ENCODE measurements at places on chromosomes 6 and 20.

GRCh38 chr20:36384022-36384619, 78.0 kb downstream of the DLGAP4 start:
- DNase-seq = peak; percentile 19

GRCh38 chr6:166541366-166541765, 45.1 kb downstream of the RAMACL start:
- DNase-seq = no peak

DNA sequence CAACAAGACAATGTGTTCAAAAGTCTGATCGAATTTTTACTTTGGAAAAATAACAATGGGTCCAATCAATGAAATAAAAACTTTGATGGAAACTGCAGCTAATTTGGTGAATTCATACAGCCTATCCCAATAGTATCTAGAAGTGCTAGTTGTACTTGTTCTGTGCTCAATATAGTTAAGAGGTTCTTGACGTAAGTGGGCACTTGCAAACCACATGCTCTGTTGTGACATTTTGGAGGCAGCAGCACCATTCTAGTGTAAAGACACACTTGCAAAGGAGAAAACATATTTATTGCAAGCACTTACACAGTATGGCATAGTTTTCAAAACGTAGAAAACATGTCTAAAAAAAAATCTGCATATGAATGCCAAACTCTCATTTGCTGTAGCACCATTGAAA, 6.7 kb upstream of the KLHL31 start:
- DNase-seq = no peak

DNA sequence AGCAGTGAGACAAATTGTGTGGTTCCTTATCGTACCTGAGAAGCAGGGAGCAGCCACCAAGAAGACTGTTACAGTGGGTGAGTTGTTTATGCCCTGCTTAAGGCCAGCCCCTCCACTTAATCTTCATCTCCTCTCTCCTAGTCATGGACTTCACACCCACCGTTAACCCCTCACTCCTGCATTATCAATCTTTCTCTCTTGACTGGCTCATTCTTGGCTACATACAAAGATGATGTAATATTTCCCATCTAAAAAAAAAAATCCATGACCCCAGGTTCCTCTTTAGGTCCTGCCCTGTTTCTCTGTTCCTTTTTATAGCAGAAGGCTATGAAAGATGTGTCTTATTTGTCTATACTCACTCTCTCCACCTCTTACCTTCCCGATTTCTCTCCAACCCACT, 72.4 kb downstream of the SHLD1 start:
- no peak for DNase-seq

DNA sequence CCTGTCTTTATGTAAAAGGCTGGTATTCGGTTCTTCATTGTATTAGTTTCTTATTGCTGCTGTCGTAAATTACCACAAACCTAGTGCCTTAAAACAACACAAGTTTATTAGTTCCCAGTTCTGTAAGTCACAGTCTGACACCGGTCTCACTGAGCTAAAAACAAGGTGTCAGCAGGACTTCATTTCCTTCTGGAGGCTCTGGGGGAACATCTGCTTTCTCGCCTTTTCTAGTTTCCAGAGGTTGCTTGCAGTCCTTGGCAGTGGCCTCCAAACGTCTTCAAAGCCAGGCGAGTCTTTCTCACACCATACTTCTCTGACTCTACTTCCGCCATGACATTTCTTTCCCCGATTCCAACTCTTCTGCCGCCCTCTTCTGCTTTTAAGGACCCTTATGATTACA, 43.0 kb upstream of the ZFAND3 start:
- no peak for DNase-seq

- DNase-seq = no peak
Observed at GRCh38 chr20:44678242-44678641, 26.7 kb upstream of the ADA start.

GRCh38 chr6:124613031-124613430, 349.2 kb upstream of the RNF217 start:
- DNase-seq = no peak

- DNase-seq = no peak
Observed at GRCh38 chr20:60269573-60270162, 311.4 kb downstream of the CDH26 start.

GRCh38 chr6:37115236-37115895, 54.6 kb upstream of the PIM1 start:
- no peak for DNase-seq

- DNase-seq = no peak
Observed at GRCh38 chr6:158807515-158808441, 11.4 kb downstream of the EZR start.

DNA sequence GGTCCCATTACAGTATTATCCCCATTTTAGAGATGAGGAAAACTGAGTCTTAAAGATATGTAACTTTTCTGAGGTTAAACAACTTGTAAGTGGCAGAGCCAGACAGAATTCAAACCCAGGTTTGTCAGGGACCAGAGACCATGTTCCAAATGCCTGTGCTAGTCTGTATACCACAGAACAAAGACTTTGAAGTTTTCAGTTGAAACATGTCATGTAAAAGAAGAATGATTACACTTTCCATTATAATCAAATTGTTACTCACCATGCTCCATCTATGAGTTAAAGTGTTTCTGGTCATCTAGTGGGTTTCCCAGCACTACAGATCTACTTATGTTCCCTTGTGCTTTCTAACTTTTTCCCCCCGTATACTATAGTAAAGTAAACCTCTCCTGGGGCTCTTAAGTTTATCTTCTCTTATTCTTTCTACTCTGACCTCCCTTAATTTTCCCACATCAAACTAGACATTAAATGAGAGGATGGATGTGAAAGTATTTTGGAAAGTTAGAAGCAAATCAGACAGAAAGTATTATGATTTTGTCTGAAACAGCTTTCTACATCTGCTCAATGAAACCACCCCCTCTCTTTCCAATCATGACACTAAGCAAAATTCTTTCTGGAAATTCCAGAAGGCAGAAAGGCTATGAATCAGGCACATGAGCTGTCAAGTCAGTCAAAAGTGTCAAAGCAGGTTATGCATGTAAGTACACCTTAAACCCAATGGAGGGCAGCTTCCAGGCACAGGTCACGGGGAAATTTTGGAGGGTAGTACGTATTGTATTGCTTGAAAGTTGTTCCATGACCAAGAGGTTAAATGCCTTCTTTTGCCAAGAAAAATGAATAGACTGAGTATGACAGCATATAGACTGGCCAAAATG, 132.7 kb upstream of the MAP3K7 start:
- no peak for DNase-seq

DNA sequence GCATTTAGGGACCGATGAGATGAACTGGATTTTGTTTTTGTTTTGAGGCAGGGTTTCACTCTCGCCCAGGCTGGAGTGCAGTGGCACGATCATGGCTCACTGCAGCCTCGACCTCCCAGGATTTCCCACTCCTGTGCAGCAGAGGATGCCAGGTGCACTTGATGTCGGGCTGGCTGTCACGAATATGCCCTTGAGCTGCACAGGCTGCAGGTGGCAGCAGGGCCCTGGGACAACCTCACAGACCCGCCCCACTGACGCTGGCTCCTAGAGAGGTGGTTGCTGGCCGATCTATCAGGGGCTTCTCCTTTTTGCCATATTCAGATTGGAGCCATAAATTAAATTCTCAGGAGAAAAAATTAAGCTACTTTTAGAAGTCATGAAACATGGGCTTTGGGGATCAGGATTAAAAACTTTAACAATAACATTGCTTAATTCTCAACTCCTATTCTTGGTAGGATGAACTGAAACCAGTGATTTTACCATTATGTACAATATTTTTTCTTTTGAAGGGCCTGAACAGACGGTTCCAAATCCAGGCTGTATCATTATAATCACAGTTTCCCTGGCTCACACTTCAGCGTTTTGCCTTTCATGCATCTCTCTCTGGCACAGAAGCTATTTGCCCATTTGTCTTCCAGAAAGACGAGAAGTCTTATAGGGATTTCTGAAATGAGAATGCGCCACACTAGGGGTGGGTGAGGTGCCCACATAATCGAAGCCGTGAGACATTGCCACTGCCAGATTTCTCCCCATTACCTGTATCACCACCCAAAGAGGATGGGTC, 32.4 kb downstream of the NQO2 start:
- no peak for DNase-seq

- DNase-seq = no peak
Observed at GRCh38 chr6:14271789-14272736, 154.5 kb downstream of the CD83 start.

- peak; percentile 25 for DNase-seq
Observed at GRCh38 chr6:17987447-17987696, at the start of gene KIF13A. KIF13A (minus strand) TSS chr6:17987635; CDS start chr6:17987463, 172 bp downstream.

DNA sequence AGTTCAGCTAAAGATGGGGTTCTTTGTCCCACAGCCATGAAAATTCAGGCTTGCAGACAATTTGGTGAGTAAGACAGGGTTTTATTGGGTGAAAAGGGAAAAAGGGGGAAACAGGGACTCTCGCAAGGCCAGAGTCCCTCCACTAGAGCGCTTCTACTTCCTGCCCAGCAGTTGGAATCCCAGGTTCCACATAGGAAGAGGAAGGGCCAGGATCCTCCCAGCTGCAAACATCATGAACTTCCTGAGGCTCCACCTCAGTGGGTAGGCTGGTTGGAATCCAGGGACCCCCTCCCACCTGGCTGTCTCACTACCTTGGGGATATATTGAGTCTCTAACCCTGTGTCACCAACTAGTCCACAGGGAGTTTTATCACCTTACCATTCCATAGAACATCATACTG, 39.5 kb upstream of the PRSS16 start:
- no peak for DNase-seq

- DNase-seq = no peak
Observed at GRCh38 chr6:155648301-155648700, 192.7 kb upstream of the NOX3 start.

GRCh38 chr6:159646733-159647132, 46.3 kb downstream of the SOD2 start:
- peak; percentile 71 for DNase-seq

DNA sequence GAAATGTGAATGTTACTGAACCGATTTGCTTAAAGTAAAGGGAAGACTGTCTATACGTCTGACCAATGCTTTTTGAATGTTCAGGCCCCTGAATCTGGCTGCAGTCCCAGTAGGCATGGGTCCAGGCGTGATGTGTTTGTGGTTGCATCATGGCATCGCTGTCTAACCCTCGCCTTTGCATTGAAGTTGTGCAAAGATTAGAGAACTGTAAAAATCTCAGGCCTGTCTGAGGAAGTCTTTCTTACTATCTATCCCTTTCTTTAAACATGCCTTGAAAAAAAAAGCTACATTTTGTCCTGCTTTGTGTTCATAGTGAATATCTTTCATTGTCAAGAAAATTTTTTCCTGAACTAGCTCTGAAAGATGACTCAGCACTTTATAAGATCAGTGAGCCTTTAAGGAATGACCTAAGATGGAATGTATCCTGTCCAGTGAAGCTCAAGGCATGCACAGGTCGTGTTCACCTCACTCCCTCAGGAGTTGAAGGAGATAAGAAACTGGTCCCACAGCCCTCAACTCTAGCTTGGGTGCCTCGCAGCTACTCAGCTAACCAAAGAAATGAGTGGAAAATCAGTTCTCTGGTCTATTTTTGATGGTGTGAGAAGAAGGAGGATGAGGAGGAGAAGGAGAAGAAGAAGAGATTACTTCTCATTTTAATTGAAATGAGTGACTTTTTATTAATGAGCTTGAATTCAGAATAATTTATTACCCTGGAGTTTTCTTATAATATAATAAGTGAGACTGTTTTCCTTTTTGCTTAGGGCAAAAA, 48.6 kb downstream of the TPD52L1 start:
- peak; percentile 80 for DNase-seq

DNA sequence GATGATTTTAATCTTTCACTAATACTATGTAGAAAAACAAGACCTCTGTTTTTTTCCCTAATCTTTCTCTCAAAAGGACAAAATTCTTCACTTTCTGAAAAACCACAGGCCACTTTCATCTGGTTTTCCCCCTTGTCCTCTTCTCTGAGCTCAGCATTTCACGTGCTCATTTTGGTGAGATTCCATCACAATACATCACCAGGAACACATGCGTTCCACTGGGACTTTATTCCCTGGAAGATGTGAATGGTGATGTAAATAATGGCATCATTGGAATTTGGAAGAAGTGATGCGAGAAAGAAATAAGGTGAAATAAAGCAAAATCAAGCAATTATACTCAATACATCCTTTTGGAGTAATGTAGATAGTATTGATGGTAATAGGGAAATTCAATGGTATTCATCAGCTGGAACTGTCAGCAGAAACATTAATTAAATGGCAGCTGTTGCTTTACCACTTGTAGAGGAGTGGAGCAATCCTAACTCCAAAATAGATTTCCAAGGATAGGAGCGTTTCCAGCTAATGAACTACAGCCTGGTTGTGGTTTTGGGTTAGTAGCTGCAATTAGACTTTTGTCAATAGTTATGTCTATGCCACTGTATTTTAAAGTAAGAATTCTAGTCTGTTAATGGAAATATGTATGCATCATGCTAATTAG, 11.5 kb downstream of the FILIP1 start:
- DNase-seq = peak; percentile 84

DNA sequence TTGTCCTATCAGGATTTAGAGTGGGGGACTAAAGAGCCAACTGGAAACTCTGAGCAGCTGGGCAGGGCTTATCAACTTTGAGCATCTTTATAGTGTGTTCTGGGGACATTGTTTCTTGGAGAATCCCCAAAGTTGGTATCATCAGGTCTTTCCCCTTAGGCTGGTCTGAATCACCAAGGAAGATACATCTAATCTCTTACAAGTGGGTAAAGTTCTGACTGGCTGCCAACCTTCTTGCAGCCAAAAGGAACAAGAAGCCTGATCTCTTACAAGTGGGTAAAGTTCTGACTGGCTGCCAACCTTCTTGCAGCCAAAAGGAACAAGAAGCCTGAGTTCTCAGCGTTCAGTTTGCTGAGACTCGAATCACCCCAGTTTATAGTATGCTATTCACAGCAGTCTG, 1.6 kb upstream of the MED23 start:
- DNase-seq = no peak

- peak; percentile 8 for DNase-seq
Observed at GRCh38 chr20:14727485-14728150, 390.2 kb upstream of the FLRT3 start.

DNA sequence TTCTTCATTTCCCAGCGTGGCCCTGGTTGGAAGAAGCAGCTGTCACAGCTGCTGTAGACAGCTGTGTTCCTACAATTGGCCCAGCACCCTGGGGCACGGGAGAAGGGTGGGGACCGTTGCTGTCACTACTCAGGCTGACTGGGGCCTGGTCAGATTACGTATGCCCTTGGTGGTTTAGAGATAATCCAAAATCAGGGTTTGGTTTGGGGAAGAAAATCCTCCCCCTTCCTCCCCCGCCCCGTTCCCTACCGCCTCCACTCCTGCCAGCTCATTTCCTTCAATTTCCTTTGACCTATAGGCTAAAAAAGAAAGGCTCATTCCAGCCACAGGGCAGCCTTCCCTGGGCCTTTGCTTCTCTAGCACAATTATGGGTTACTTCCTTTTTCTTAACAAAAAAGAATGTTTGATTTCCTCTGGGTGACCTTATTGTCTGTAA, 292.7 kb downstream of the ESR1 start:
- DNase-seq = peak; percentile 25

Data from AG10803 (cell line).